ENCODE measurements at places on chromosomes 11 and 22.

GRCh38 chr11:19811380-19811779 lies 98.7 kb downstream of the NAV2 start:
- DNase-seq: no peak

DNA sequence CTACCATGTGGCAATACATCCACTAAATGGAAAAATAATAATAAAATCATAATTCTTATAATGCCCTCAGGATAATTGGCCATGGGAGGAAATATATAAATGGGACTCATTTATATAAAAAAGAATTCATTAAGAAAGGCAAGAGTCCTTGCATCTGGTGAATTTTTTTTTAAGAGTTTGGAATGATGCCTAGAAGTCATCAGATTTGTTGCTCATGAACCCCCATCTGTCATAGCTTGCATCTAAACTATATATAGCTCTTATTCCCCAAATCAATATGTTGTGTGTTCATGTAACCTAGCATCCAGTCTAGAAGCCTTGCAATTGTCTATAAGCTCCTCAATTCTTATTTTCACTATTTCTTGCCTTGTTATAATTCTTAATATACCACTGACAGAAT lies 75.9 kb downstream of the CADM1 start:
- DNase-seq: no peak

- no peak for DNase-seq
These were observed 4.3 kb downstream of the CBX6 start for GRCh38 chr22:38867471-38868285.

DNA sequence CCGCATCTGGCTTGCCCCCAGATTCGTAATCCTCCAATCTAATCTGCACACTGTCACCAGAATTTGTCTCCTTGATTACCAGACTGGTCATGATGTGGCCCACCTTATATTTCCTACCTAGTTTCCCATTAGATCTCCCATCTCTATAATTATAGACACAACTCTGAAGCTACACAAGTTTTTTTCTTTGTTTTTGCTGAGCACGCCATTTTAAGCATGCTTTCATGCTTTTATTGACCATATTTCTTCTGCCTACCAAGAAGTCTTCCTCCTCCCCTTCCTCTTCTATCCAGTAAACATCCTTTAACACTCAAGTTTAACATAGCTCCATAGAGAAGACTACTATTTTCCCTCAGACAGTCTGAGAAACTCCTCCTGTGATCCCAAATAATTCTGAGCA lies 24.3 kb upstream of the DEPDC7 start:
- no peak for DNase-seq

DNA sequence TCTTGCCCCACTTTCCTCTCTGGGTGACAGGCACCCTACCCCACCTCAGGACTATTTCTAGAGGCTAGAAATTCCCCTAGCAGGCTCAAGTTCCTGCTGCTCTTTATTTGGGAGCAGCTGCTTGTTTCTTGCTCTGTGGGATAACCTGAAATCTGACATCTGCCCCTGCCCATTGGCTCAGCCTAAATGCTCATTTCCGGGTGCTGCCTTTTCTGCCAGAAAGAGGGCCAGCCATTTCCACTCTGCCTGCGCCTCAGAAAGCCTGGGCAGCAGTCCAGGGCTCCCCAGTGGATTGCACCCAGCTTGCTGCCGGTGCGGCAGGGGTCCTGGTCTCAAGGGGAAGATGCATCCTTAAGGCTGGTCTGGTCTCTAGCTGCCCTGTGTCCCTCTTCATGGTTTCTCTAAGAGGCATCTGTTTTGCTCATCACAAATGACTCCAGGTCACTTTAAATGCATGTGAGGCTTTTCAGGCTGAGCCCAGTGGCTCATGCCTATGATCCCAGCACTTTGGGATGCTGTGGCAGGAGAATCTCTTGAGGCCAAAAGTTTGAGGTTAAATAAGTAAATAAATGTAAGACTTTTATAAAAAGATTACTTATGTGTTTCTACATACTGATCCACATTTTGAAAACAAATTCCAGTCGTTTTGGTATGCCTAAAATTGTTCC lies 10.3 kb upstream of the PNPLA5 start:
- DNase-seq: no peak

DNA sequence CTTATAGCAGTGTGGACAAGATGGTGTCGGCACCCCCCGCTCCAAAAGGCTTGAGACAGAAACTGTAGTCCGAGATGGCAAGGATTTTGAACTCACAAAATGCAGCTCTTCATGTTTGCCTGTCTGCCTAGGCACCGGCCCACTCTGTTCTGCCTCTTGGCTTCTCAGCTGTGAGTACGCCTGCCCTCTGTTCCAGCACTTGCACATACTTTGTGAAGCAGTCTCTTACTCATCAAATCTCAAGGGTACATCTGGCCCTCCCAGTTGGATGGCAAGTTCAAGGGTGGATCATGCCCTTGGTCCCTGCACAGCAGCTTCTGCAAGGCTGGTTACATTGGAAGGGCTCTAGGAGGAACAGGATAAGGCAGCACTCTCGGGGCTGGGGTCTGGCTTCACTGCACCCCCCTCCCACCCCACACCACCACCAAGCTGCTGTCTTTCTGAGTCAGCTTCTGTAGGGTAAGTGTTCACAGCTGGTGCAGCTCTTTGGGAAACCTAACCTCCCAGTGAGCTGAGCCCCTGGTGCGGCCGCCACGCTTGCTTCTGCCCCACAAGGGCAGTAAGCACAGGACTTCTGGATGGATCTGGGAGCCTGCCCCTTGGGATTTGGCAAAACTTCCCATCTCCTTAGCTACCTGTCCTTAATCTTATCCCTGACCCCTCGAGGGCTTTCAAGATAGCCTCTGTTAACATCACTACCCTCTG lies 37.2 kb downstream of the FAM83F start:
- no peak for DNase-seq

- no peak for DNase-seq
These were observed 91.7 kb downstream of the PDE2A start for GRCh38 chr11:72582206-72583176.

- DNase-seq: no peak
These were observed 22.4 kb downstream of the KIRREL3 start for GRCh38 chr11:126978165-126978564.

DNA sequence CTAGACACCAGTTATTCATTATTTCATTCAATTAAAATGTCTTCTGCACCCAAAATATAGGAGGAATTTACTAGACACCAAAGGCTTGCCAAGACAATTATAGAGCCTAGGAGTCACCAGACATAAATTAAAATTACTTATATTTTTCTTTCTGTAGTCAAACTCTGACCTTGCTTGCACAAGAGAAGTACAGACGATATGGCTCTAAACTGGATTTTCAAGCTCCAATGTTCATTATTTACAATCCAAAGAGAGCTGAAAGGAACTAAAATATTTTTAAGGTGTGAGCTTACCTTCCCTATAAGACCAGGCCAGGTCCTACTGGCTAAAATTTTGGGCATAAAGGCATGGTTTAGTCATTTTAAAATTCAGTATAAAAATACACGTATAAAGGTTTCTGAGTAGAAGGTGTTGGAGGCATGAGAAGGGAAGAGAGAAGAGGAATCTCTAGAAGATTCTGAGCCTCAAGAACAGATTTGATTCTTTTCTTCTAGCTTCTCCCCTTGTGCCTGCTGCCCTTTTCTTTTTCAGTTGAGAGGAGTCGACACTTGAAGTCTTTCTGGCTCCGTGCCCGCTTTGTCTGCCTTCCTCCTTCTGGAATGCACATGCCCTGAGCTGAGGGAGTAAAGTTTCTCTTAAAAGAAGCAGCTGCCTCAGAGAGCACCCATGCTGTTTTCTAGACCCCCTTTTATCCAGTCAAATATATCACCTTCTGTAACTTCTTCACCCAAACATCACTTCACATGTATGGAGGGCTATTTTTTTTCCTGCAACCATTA lies 13.5 kb downstream of the C11orf97 start:
- no peak for DNase-seq

- DNase-seq: peak; percentile 51
These were observed 79.2 kb upstream of the GRIK4 start for GRCh38 chr11:120432056-120433018.

GRCh38 chr22:39454385-39454871 lies 2.4 kb upstream of the MGAT3 start:
- no peak for DNase-seq

GRCh38 chr22:45529971-45530575 lies 27.4 kb downstream of the FBLN1 start:
- DNase-seq: no peak

DNA sequence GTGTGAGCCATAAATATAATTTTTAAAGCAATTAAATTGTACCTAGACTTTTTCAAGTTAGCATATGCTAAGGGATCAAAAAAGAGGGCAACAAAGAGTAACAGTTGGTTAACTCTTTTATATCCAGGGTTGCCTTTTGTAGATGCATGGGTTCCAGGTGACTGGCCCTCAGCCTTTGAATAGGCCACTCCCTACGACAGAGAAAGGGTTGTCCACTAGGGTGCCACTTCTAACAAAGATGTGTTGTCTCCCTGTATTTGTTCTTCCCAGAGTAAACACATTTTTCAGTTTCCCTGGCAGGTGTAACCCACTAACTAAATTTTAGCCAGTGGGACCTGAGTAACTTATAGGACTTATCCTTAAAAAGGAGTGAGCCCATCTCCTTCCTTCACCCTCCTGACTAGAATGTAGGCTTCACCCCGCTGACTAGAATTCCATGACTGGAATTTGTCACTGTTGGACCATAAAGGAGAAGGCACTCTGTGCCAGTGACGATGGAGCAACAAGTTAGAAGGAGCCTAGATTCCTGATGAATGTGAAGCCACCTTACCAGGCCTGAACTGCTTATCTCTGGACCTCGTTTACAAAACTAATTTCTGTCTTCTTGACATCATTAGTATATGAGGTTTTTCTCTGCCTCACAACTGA lies 16.6 kb downstream of the TUG1 start:
- no peak for DNase-seq

DNA sequence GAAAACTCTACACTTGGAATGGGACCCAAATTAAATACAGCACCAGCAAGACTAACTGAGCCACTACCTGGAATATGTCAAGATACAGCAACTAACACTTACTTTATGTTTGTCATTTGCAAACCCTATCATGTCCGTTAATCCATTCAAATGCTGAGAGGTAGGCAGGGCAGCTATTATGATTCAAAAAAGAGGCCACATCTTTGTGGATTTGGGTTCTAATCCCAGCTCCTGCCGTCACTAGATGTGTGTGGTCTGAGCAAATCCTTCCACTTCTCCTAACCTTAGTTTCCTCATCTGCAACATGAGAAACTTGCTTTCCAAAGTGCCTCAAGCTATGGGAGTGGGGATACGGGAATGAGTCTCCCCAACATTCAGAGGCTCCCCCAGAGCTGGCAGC lies 24.2 kb downstream of the FLI1 start:
- no peak for DNase-seq

- peak; percentile 24 for DNase-seq
These were observed 157.7 kb downstream of the C11orf91 start for GRCh38 chr11:33542921-33543320.

DNA sequence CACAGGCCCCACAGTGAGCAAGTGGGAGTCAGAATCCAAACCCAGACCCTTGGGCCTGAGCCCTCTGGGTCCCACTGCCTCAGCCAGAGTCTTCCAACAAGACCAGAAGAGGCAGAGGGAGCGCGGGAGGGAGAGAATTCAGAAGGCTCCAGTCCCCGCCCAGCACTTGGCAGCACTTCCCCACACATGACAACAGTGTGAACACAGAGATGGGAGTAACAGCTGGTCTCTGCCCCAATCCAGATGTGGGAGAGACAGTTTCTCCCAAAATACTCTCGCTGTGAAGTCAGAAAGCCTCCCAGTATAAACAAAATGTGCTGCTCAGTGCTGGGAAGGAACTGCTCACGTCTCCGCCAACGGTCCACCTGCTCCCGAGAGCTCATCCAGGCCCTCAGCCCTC lies 219.9 kb downstream of the MN1 start:
- no peak for DNase-seq

GRCh38 chr11:74427384-74427886 lies 29.2 kb upstream of the PGM2L1 start:
- no peak for DNase-seq

GRCh38 chr11:8477680-8478079 lies 116.3 kb downstream of the STK33 start:
- DNase-seq: no peak

DNA sequence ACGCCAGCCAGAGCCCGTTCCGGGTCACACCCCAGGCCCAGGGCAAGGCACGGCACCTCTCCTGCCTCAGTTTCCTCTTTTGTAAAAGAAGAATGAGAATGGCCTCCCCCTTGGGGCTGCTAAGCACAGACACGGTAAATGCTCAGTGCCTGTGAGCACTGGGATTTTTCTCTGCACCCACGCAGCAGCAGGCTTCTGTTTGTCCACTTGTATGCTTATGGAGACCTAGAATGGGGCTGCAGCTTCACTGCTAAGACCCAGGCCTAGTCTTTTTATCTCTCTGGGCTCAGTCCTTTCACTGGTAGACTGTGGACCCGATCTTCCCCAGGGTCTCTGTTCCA lies 1327.9 kb downstream of the TBC1D22A start:
- no peak for DNase-seq

DNA sequence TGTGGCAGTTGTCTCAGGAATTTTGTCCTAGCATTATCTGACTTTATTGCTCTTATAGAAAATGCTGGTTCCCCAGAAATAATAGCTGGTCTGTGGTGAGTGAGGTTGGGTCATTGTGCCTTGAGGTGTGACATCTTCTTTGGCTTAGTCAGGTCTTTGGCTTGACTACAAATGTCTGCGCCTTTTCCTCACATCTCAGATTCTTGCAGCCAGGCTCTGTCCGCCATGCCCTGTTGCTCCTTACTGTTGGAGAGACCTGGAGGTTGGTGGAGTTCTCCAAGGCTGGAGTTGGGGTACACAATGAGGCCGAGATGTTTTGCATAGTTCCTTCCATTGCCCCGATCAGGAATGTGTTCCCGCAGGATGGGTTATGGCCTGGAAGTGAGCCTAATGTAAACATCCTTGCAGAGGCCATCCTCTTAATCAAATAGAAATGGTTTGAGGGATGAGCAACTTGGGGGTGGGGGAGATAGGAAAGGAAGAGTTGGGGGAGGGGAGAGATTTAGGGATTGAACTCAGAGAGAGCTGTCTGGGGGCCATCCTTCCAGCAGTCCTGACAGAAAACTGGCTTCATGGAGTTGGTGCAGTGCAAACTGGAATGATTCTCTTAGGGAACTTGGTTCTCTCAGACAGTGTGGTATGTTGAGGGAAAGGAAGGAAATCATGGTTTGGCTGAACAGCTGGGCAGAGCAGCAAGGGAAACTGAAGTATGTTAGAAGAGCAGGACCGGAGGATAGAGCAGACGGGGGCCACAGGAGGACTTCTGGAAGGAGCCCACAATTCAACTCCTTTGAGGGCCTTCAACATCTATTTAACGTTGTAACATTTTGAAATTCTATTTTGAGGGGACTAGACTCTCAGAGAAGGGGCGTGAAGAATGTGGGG lies 49.9 kb downstream of the ZBTB16 start:
- no peak for DNase-seq
